Right forelimb (tissue), 1 donor: ENCODE measurements at places on chromosomes 16 and 17.
A peak's percentile ranks its signal among the peaks of the same experiment; 100 is the strongest.

DNA sequence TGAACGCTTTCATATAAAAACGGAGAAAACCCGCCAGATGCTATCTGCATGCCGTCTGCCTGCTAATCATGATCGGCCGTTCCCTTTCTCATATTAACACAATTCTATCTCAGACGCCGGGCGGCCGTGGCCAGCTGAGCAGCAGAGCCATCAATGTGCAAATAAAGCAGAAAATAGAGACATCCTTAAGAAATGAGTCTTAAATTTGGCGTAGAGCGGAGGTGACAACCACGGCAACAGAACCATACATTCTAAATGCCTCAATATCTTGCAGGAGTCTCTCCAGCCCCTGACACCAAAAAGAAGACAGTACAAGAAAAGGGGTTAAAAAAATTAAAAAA, 2.7 kb upstream of the IRX5 start:
- no peak for DNase-seq

DNA sequence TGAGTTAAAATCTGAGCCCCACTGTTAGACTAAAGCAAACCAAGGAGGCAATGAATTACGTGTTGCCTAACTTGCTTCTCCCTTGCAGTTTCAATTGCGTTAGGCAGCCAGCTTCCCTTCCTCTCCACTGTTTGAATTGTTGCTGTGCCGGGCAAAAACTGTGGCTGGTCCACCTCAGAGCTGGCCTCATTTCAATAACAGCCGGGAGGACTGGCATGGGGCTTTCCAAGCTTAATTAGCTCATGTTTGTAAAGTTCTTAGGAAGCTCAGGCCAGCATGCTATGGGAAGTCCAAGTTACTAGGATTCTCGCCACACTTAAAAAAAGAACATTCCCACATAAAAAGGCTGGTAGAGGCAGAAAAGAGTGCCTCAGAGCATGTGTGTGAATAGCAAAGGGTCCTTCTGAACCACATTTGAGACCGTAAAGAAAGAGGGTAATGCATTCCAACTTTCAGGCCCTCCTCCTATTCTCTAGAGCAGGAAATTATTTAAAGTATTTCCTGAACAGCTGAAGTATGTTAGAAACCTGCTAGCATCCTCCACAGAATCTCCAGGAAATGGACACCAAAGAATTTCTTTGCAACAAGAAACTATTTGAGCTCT, 79.0 kb upstream of the SMURF2 start:
- peak; percentile 70 for DNase-seq

DNA sequence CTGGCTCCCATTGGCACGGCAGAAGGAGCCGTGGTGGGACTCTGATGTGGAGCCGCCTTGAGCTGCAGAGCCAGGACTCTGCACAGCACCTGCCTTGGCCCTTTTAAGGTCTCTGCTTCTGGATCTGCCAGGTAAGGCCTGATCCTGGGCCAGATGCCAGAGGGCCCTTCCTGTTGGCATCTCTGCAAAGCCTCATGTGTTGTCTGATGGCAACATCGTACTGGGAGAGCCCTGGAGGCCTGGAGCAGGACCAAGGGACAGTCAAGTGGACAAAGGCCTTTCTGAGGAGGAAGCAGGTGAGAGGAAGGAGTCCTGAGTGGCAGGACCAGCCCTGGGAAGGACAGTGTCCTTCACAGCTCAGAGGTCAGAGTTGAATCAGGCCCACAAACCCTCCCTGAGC, 26.1 kb downstream of the SOCS1 start:
- DNase-seq = no peak

- peak; percentile 94 for DNase-seq
Measured at GRCh38 chr17:81484195-81484979, 28.2 kb downstream of the ACTG1 start.

- no peak for DNase-seq
Measured at GRCh38 chr16:84879569-84880487, 60.0 kb downstream of the CRISPLD2 start.

DNA sequence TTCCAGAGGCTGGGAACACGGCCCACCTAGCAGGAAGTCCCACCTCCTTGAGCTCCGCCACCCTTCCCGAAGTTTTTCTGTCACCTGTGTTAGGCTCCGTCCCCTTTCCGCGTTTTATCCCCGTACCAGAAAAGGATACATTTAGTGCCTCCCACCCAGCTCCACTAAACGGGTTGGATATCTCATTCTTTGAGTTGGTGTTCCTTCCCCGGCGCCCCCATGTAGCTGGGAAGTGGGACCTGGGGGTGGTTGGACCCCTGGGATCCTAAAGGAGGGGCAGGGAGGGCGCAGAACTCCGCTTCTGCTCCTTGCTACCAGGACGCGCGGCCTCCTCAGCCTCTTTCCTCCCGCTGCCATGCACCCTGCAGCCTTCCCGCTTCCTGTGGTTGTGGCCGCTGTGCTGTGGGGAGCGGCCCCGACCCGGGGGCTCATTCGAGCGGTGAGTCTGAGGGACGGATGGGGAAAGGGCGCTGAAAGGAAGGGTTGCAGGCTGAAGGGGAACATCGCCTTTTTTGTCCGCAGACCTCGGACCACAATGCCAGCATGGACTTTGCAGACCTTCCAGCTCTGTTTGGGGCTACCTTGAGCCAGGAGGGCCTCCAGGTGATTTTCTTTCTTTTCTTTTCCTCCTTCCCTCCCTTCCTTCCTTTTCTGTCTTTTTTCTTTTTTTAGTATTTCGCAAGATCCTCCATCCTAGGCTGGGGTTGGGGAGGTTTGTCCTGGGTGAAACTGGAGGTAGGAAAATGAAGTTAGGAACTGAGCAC, 669 bp downstream of the RNF167 start:
- DNase-seq = no peak

DNA sequence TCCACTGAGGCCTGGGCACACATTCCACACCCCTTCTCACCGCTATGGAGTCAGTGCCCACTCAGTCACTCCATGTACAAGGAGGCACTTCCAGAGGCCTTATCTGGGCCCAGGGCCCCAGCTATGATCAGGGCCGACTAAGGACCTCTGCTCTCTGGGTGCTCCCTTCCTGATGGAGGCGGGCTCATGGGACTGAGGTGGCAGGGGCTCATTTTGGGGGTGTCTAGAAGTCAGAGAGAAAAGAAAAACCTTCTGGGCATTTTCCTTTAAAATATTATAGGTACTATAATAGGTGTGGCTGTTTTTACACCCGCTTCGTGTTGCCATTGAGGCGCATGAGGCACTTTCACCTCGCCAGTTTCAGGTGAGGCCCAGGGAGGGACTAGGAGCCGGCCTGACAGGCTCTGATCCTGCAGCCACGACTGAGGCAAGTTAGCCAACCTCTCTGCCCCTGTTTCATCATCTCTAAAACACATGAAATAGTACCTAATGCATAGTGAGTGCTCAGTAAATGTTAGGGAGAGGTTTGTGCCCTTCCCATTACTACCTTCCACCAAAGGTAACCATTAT, 14.4 kb downstream of the B9D1 start:
- no peak for DNase-seq

DNA sequence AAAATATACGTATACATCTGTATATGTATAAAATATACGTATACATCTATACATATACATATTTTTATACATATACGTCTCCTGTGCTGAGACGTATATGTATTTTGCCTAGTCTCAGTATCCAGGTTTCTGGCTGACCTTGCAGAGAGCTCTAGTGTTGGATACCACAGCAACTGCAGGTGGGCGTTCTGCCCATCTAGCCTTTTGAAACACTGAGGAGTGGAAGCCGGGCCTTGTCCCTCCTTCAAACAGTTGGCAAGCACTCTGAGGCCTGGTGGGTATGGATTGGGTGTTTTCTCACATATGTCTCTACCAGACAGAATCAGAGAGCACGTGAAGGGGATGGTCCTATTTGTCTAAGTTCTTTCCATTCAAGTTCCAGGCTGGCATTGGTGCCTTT, 39.4 kb upstream of the MRC2 start:
- no peak for DNase-seq

DNA sequence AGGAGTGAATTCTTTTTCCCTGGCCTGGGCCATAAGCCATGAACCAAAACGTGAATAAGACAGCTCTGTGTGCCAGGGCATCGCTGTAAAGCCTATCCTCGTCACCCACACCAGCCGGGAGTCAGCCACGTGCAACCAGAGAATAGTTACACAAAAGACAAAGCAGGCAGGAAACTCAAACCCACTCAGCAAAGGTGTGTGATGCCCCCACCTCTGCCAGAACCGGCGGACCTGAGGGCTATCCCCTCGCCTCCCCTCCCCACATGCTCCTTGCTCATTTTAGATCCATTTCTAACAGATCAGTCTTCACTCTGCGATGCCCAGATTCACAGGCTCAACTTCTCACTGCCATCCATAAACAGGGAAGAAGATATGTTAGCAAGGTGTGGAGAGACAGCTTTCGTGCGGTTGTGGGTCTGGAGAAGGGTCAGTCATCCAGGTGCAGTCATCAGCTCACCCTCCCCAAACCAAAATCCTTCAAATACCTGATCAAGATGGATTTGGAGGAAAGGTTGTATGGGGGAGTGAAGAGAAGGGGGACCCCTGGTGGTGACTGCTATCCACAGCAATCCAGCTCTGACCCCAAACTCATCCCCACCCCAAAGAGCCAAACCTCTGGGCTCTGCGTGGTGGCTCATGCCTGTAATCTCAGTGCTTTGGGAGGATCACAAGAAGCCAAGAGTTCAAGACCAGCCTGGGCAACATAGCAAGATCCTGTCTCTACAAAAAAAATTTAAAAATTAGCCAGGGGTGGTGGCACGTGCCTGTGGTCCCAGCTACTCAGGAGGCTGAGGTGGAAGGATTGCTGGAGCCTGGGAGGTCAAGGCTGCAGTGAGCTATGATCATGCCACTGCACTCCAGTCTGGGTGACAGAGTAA, 219.2 kb downstream of the C16orf78 start:
- DNase-seq = peak; percentile 67
